ENCODE measurements at places on chromosomes 16 and 17. TPM values are rescaled to one million over a fixed set of nuclear protein-coding genes. Genes with fewer than 3 reads are reported as not detected.

GUCY2D gene
- not detected for total RNA-seq

TBX2 gene
- 42.4 TPM for total RNA-seq

DNA sequence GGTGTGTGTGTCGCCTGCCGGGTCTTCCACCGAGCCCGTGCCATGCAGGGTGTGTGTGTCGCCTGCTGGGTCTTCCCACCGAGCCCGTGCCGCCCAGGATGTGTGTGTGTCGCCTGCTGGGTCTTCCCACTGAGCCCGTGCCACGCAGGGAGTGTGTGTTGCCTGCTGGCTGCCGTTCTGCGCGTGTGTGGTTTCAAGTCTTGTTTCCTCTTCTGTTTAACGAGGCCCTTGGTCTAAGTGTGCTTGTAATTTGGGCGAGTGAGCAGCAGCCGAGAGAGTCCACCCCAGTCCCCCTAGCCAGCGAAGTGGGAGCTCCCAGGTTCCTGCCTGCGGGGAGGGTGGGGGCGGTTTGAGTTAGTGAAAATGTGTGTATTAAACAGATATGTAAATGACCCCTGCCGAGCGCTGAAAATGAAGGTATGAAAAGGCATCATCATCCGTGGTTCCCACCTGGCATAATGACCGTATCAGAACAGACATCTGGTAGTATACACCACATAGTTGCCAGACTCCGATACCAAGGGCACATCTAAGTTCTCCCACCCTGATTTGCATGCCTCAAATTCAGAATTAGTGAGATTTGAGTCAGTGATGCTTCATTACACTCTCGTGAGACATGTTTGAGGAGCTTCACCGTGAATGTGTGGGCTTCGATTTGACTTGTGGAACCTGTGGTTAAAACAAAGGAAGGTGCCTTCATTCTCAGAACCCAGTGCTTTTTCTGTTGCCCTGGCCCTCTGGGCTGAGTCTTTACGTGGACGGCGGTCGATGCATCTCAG is 114.5 kb upstream of the CHMP6 start:
- no peak for DNase-seq

GRCh38 chr16:89690392-89690901 is 4.0 kb downstream of the CDK10 start:
- DNase-seq, result no peak

GRCh38 chr17:33084755-33085154 is 93.1 kb downstream of the SPACA3 start:
- DNase-seq, result no peak

DNA sequence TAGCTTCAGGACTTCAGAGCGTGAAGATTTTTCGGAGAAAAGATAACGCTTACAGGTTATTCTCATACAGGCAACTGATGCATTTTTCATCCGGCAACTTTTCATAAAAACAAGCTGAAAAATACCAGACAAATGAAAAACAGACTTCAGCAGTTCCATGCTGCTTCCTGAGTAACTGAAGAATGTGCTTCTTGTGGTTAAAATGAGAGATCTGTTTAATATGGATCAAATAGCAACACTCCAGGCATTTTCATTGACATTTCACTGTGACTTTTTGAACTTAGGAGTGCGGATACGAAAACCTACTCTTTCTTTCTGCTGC is 705 bp upstream of the PITPNC1 start:
- DNase-seq, result no peak

GRCh38 chr17:50918933-50919296 is 52.8 kb upstream of the TOB1 start:
- DNase-seq, result no peak

All from sciatic nerve (tissue), 2 donors.